ENCODE measurements at places on chromosomes 16 and 17. TPM values are rescaled to one million over a fixed set of nuclear protein-coding genes. Genes with fewer than 3 reads are reported as not detected.

Gene MYH1
- total RNA-seq = not detected

Gene KRT28
- not detected for total RNA-seq

Gene TRAPPC1
- 93.4 TPM for total RNA-seq

Gene RAB26
- total RNA-seq = not detected

All from naive thymus-derived CD8-positive, alpha-beta T cell (primary cell).